ENCODE measurements at places on chromosomes 13 and 19. TPM values are rescaled to one million over a fixed set of nuclear protein-coding genes. Genes with fewer than 3 reads are reported as not detected.

GRCh38 chr19:5126498-5127223 is 157.7 kb downstream of the KDM4B start:
- H3K27ac ChIP-seq = peak overlapping the region; percentile 22
- no peak overlapping the region for H3K4me3 ChIP-seq
- peaks cover 44% of the 10 kb centered on the region for H3K4me1 ChIP-seq

DNA sequence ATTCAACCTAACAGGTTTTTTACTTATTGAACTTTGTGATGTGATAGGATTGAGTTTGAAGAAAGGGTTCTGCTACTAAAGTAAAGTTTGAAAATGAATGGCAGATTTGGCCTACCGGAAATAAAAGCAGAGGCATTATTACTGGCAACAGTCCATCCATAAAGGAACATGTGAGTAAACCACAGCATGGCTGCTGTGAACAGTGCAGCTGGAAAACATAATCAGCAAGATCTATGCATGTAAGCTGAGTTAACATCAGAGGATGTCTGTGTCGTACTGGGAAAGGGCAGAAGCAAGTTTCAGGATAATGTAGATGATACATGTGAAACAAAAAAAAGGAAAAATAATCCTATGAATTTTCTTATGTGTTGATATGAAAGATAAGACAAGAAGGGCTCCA is 87.6 kb downstream of the CYSLTR2 start:
- no peaks in the 10 kb centered on the region for H3K36me3 ChIP-seq
- H3K4me3 ChIP-seq = no peak overlapping the region
- peak; percentile 41 for DNase-seq
- H3K27ac ChIP-seq = no peak overlapping the region
- no peaks in the 10 kb centered on the region for H3K4me1 ChIP-seq
- H3K27me3 ChIP-seq = no peaks in the 10 kb centered on the region

- DNase-seq = no peak
- no peak overlapping the region for H3K4me3 ChIP-seq
- no peak overlapping the region for H3K27ac ChIP-seq
- H3K36me3 ChIP-seq = no peaks in the 10 kb centered on the region
- H3K4me1 ChIP-seq = no peaks in the 10 kb centered on the region
These were observed 108.8 kb downstream of the KLF12 start for GRCh38 chr13:74025369-74025768.

Gene FGF14
- 0.88 TPM for total RNA-seq

DNA sequence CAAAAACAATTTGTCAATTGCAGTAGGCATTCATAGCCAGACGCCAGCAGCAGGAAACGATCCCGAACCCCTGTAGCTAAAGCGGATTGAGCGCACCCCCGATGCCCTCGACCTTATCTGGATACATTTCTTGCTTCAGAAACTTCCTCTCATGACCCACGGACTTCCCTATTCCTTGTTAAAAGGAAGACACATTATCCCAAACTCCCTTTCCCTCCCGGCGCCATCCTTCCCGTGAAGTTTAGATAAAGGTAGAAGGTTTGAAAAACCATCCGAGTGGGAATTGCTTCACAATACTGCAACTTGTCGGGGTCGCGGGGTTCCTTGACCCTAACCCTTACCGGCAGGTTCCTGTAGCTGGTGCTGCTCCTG is 977 bp downstream of the PCDH20 start:
- no peak overlapping the region for H3K4me3 ChIP-seq
- no peaks in the 10 kb centered on the region for H3K4me1 ChIP-seq
- no peak overlapping the region for H3K27ac ChIP-seq
- DNase-seq = no peak

Gene IGSF23
- total RNA-seq = 1.3 TPM

- H3K4me1 ChIP-seq = no peaks in the 10 kb centered on the region
- no peaks in the 10 kb centered on the region for H3K27me3 ChIP-seq
- H3K4me3 ChIP-seq = no peak overlapping the region
- no peak overlapping the region for H3K27ac ChIP-seq
- no peaks in the 10 kb centered on the region for H3K36me3 ChIP-seq
- DNase-seq = no peak
These were observed 92.3 kb downstream of the COL4A1 start for GRCh38 chr13:110214637-110215036.

DNA sequence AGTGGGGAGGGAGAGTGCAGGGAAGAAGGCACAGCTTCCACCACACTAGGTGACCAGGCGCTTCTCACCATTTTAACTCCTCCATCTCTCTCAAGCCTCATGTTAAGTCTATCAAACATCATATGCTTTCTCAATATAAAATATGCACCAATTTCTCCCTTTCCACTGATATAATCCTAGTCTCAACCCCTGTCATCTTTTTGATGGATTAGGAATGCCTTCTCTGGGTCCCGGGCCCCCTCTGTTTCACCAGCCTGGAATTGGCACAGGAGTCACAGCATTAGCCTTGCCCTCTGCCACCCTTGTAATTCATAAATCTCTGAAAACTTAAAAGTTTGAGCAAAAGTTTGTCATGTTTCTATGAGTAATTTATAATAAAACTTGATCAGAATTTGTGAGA is at the start of gene ZSCAN4:
Gene ZSCAN4 (plus strand): TSS at position 301 of the 400 bp plus-strand sequence. CDS start 7,211 bp downstream, outside the sequence.
- H3K27ac ChIP-seq = no peak within 1 kb of the TSS
- no peak within 1 kb of the TSS for H3K4me3 ChIP-seq
- no peaks in the 10 kb centered on the region for H3K27me3 ChIP-seq
- H3K36me3 ChIP-seq = no peaks in the 10 kb centered on the region

DNA sequence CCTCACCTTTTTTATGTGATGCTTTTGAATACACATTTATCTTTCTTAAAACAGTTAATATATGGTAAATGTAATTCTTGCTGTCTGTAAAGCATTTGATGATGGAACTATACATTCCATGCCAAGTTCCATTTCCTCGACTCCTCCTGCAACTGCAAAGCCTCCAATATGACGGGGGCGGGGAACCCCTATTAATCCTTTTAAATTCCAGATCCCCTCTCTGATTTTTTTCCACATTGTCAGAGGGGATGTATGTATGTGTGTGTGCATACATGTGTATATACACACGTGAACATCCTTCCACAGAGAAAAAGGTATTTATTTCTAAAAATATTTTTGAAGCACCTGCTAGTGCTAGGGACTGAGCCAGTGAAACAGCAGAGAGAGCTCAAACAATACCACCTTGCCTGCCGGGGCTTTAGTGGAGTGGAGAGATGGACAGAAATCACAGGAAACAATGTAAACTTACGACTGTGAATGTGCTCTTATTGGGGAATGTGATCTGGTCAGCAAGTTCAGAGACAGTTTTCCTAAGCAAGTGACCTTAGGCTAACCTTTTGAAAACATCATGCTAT is 25.3 kb upstream of the MAB21L1 start:
- H3K36me3 ChIP-seq = no peaks in the 10 kb centered on the region
- no peak overlapping the region for H3K4me3 ChIP-seq
- H3K27ac ChIP-seq = no peak overlapping the region
- no peaks in the 10 kb centered on the region for H3K27me3 ChIP-seq

Gene CYP4F8
- total RNA-seq = not detected

GRCh38 chr13:31042049-31042448 is 109.6 kb downstream of the TEX26 start:
- H3K4me3 ChIP-seq = no peak overlapping the region
- H3K36me3 ChIP-seq = no peaks in the 10 kb centered on the region
- no peak for DNase-seq
- H3K27ac ChIP-seq = no peak overlapping the region
